ENCODE measurements at places on chromosomes 1 and 21.

DNA sequence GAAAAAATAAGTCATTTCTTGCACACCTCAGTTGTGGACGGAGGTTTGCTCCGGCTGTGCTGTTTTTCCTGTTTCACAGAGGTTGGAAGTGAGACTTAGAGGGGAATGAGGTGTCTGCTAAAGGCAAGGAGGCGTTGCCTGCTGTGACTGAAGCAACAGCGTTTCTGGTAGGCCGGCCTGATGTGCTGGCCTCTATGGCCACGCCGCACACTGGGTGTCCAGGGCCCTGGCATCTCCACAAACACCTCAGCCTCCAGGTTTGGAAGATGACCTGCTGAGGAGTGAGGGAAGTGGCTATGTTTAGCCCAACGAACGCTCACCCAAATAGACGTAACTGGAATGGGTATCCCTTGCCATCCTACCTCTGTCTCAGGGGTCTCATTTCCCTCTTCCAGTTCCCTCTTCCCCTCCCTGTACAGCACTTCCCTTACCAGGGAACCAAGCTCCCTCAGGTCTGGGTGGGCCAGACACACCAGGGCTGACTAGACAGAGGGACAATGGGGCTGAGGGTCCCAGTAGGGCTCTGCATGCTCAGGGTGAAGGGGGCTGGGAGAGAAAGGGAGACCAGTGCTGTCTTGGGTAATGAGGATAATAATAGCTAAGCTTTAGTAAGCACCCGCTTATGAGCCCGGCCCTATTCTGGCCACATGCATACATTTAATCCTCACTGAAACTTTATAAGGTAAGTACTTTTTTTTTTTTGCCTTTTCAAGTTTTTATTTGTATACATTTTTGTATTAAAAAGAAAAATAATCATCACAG, 11.9 kb downstream of the CACNA1S start:
- DNase-seq, result no peak

- no peak for DNase-seq
Observed at GRCh38 chr1:231420959-231421545, 1.0 kb downstream of the EGLN1 start.

GRCh38 chr1:2499986-2500596, 24.0 kb downstream of the PLCH2 start:
- DNase-seq, result no peak

GRCh38 chr1:179545321-179545720, 30.4 kb downstream of the NPHS2 start:
- no peak for DNase-seq

DNA sequence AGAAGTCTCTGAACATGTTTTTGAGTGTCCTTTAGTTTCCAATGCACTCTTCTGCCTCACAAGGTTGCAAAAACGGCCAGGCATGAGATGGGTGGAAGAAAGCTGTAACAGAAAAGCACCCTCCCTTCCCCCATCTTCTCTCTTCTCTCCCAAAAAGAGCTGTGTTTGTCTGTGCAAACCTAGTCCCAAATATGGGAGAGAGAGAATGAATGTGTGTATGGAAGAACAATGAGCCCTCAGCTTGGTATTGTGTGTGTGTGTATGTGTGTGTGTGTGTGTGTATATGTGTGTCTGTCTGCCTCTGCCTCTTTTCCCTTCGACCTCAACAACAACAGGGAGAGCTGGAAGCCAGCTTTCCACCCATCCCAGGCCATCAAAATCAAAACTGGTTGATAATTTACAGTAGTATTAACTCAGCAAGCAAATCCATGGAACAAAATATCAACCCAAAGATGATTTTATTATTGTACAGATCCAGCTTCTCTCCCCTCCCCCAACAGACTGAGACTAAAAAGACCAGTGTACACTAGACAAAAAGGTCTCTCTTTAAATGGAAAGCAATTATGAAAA, 1.8 kb downstream of the RERE start:
- DNase-seq, result peak; percentile 40

GRCh38 chr1:27392778-27393635, 585 bp downstream of the GPR3 start:
- no peak for DNase-seq

GRCh38 chr1:110475362-110476027, 24.5 kb downstream of the PROK1 start:
- no peak for DNase-seq

- no peak for DNase-seq
Observed at GRCh38 chr1:56263908-56264307, 315.5 kb downstream of the PLPP3 start.

GRCh38 chr21:46054451-46054881, 43.4 kb upstream of the COL6A2 start:
- no peak for DNase-seq

DNA sequence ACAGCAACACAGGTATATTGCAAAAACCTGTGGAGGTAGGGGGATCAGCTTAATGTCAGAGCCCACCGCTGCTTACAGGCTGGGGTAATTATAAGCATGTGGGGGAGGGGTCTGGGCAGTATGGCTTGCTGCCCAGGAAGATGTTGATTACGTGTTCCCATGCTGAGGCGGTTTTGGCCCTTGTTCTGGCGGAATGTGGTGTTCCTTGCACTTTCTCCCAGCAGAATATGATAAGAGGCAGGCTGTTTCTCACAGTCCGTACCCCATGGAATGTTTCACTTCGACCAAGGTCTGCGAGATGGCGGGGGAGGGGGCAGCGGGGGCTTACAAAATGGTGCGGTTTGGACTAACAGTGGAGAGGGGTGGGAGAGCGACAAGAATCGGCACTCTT, 9.8 kb upstream of the HPCAL4 start:
- no peak for DNase-seq

DNA sequence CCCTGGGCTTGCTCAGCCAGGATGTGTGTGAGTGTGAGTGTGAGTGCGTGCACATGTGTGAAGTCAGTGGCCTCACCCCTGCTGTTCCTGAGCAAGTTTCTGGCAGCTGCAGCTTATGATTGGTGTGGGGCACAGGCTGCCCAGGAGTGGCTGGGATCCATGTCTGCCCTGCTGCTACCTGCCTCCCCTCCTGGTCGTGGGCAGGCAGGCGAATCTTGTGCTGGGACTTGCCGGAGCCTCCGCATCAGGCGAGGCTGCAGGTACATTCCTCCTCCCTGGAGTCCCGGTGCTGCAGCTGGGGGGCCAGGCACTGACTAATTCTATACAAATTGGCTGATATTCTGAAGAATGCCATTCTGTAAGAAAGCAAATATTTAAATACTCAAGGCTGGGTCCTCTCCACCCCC, 85.6 kb upstream of the WNT4 start:
- no peak for DNase-seq

DNA sequence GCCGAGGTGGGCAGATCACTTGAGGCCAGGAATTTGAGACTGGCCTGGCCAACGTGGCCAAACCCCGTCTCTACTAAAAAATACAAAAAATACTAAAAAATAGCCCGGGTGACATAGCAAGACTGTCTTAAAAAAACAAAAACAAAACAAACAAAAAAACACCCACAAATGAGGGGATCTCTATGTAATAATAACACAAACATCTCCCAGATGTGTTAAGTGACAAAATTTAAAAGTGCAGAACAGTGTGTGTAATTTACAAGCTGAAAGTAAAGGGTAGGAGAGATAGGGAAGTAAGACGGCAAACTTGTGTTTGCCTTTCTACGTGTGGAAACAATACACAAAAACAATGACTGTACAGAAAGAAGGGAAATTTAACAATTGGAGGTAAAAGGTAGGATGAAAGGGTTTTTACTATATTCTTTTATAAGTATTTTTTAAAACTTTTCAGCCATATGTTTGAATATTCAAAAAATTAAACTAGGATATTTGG, 36.3 kb downstream of the ARID4B start:
- no peak for DNase-seq

- DNase-seq, result no peak
Observed at GRCh38 chr1:59549903-59550302, 253.0 kb downstream of the FGGY start.

DNA sequence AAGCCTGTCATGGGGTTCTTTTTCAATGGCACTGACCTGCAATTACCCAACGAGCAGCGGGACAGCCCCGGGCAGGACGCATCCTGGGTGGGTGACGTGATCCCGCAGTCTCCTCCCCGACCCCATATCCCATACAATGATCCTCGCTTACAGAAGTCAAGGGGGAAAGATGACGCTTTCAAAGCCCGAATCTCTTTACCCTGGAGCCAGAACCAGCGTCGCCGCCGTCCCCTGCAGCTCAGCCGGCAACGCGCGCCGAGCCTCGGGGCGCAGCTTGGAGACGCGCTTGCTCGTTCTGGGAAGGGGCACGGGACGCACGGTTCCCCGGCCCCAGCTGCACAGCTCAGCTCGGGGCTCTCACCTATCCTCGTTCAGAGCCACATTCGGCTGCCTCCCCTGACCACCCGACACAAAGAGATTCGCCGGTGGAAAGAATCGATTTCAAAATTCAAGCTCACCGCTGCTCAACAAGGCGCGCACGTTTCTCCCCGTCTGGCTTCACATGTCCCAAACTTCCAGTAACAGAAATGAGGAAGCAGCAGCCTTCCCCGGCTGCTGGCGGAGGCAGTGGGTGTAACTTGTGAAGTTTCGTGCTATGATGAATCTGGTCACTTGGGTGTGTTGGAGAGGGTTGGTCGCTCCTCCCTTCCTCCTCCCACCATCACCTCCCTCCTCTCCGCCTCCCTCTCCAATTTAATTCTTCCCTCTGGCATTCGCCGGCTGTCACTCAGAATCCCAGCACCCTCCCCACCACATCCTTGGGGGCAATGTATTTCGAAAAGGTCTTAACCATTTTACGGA, at the start of gene TIAM1:
Gene TIAM1 (minus strand): TSS at position 582 of the 801 bp plus-strand sequence. CDS start 77,289 bp downstream, outside the sequence.
- DNase-seq, result no peak

- DNase-seq, result no peak
Observed at GRCh38 chr1:82091729-82092128, 291.0 kb downstream of the ADGRL2 start.

- DNase-seq, result no peak
Observed at GRCh38 chr1:86648255-86648654, 56.1 kb upstream of the SH3GLB1 start.

- DNase-seq, result no peak
Observed at GRCh38 chr1:6502000-6502891, 10.8 kb upstream of the PLEKHG5 start.

DNA sequence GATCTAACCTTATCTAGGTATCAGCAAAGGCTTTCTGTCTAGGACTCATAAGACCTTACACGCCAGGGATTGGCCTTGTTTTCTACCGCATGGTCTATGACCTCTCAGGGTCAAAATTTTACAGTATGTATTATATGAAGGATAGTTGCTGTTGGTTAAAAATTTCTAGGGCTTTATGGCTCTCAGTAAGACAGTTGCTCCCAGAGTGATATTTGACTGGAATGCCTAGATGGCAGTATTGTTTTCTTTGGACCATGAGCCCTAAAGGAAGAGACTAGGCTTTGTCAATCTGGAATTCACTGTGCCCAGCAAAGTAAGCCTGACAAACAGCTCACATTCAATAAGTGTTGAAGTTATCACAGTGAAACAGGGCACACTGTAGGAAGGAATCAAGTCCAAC, 37.6 kb downstream of the C1orf87 start:
- DNase-seq, result no peak

DNA sequence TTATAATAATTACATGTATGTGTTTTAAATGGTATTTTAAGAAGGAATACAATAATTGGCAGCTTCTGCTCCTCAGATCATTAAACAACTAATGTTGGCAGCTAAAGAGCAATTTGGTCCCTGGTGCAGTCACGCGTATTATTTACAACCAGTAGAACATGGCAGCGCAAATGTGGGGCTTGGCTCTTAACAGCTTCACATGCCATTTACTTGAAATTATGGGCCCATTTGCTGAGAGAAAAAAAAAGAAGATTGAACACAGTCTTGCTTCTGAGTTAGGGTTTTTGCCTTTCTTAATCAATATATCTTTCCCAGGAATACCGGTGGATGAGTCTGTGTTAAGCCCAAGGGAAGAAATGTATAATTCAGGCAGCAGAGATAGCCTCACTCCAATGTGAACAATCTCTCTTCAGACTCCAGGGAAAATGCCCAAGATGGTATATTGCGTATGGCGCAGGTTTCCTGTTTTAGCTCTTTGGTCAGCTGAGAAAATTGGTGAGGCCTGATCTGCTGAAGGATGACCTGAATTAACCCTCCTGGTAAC, 174.5 kb downstream of the DISC1 start:
- no peak for DNase-seq

DNA sequence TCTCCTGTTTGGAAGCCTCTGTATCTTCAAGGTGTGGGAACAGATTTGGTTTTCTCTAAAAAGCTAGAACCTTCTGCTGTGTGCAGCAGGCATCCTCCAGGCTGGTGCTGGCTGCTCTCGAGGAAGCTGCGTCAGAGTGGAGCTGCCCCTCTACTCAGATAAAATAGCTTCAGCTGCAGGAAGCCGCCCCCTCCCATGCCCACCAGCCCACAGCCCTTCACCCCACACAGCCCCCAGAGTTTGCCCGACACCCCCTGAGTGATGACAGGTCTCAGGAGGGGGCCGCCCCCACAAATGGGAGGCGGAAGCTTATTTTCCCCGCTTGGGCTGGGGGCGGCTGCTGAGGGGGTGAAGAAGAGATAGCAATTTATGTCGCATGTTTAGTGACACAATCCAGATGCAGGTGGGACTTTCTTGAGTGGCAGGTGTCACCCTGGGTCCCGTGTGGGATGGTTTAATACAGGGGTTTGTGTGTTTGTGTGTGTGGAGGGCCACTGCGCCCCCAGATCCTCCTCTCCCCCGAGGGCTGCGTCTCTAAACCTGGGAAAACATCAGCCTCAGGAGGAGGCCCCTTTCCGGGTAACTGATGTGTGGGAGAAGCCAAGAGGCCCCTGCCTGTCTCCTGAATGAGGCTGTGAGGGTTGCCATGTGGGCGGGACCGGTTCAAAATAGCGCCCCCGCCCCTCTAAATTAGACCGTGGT, 55.4 kb downstream of the STUM start:
- DNase-seq, result no peak

DNA sequence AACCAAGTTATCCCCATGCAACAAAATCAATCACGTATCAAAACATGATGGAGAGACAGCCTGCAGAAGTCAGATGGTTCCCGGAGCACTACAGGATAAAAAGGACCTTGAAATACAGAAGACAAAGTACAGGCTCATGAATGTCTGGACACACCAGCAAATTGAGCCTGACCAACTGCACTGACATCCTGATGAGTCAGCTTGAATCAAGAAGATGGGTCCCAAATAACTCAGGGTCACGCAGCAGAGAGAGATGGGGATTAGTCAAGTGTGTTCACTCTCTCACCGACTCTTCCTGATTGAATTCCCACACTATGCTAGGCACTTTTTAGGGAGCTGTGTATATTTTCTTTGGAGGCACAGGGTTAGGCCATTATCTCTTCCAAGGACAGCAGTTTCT, 71.1 kb upstream of the DIRAS3 start:
- no peak for DNase-seq

- no peak for DNase-seq
Observed at GRCh38 chr21:36214561-36214960, 57.9 kb downstream of the DOP1B start.
